Stimulated activated CD4-positive, alpha-beta T cell treated with anti-CD3 and anti-CD28 coated beads, TNF-alpha, amount 100 ng/mL, for 24 hours (primary cell): ENCODE measurements at places on chromosomes 3 and 15.
A peak's percentile ranks its signal among the peaks of the same experiment; 100 is the strongest.

- no peak for DNase-seq
Observed at GRCh38 chr15:52069559-52069958, 43.0 kb downstream of the BCL2L10 start.

DNA sequence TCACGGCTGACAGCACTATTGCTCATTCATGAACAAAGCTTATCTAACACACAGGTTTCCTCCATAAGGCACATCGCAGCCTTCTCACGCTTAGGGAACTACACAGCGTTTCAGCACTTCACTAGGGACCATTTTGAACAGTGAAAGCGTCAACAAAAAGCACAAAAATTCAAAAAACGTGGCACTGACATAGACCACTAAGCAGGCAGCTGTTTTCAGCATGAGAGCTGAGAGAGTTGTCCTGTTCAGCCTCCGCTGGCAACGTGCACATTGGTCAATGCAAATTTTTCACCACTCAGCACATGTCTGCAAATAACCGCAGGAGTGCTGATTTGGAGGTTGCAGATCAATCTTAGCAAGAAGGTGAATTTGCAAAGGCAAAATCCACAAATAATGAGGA lies 109.2 kb downstream of the LRRK1 start:
- no peak for DNase-seq

DNA sequence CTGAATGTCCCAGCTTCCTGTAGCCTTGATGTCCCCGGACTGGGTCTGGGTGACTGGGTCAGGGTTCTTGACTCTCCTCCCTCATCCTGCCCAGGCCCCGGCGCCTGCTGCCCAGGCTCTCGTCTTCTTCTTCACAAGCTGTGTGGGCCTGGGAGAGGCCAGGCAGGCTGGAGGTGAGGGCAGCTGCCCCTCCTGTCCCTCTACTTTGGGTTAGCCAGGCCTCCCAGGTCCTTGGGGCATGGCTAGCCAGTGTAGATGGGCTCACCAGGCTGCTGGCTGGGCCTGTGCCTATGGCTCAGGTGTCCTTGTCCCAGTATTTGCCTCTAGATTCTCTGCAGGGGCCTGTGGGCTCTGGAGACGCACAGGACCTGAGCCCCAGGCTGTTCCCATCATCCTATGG lies 31.8 kb downstream of the TKT start:
- DNase-seq: no peak

GRCh38 chr3:23712656-23713559 lies 92.8 kb upstream of the UBE2E1 start:
- DNase-seq: no peak

DNA sequence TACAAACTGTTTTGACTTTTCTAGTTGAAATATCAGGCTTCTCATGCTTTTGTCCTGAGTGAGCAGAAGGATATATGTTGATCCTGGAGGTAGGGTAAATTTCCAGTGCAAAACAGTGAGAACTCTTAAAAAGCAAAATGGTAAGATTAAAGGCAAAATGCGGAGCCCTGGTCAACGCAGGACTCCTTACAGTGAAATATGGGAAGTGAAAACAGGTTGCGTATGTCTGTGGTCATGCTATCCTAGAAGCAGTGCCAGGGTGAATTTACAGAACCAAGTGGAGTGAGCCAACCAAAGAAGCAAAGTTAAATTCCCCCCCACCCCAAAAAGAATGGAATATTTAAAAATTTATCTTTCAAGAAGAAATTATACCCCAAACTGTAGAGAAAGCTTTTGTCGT lies 256.4 kb downstream of the NR2F2 start:
- DNase-seq: no peak

DNA sequence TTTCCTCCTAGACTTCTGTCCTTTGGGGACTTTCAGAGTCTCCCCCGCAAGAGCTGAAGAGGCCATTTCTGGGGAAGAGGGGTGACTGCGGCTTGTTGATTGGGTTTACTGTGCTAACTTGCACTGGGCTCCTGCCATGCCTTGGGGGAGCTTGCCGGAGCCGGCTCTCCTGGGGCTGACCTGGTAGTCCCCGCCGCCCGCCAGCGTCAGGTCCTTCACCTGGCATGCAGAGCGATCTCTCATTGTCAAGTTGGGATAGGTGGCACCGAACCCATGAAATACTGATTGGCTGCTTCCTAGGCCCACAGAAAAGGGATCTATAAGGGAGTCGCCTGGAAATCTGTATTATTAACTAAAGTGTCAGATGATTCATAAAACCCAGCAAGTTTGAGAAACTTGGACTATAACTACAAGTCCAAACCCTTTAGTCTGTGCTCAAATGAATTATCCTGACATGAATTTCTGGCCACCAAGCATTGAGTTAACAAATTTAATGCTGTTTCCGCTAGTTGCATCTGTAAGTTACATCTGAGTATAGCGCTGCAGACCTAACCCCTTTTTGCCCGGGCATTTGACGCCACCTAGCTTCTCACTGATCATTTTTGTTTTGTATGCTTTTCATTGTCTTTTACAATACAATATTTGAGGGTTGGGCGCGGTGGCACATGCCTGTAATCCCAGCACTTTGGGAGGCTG lies 607 bp upstream of the IMP3 start:
- DNase-seq: no peak

DNA sequence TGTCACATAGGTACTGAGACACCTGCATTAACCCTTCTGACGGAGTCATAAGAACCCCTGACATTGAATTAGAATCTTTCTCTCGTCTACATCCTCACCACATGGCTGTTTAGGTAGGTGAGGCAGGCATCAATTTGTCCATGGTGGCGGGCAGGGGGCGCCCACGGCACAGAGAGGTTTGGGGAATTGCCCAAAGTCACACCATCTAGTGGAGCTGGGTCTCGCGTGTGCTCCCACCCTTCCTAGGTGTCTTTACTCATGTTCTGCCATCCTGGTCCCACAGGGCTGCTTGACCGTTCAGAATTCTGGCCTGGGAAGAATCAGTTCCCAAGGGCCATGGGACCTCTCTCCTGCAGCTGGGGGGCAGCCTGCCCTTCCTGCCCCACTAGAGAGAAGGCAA lies 14.7 kb upstream of the DLL4 start:
- no peak for DNase-seq

- DNase-seq: no peak
Observed at GRCh38 chr3:13750731-13751130, 129.1 kb downstream of the WNT7A start.

DNA sequence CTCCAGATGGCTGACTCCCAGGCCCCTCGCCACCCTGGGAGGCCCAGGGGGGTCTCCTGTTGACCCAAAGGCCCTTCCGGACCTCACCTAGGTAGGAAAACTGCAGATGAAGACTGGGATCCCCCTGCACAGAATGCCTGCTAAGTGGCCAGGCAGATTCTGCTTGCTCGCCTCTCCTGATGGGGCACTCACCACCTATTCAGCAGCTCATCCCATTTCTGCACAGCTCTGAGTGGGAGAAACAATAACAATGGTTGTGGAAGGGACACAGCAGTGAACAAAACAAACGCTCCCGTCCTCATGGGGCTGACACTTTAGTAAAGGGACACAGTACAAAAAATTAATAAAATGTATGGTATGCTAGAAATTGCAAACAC lies 24.9 kb upstream of the FGD5 start:
- DNase-seq: no peak

- no peak for DNase-seq
Observed at GRCh38 chr3:54366007-54366750, 243.8 kb downstream of the CACNA2D3 start.

DNA sequence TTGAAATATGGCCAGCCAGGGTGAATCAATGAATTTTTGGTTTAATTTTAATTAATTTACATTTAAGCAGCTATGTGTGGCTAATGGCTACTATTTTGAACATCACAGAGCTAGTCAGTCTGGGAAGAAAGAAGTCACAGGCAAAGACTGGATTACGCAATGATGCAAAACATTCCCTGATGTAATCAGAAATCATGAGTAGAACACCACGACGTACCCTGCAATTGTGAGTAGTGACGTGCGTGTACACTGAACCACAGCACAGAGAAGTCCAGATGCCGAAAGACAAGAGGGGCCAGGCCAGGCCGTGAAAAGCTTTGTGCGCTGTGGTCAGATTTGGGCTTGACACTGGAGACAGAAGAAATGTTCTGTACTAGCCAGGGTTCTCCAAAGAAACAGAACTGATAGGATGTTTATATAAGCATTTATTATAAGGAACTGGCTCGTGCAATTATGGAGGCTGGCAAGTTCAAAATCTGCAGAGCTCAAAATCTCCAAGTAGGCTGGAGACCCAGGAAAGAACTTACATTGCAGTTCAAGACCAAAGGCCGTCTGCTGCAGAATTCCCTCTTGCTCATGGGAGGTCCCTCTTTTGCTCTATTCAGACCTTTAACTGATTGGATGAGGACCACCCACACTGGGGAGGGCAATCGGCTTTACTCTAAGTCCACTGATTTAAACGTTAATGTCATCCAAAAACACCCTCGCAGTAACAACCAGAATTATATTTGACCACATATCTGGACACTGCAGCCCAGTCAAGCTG lies 44.6 kb downstream of the SH3BP5 start:
- DNase-seq: no peak

DNA sequence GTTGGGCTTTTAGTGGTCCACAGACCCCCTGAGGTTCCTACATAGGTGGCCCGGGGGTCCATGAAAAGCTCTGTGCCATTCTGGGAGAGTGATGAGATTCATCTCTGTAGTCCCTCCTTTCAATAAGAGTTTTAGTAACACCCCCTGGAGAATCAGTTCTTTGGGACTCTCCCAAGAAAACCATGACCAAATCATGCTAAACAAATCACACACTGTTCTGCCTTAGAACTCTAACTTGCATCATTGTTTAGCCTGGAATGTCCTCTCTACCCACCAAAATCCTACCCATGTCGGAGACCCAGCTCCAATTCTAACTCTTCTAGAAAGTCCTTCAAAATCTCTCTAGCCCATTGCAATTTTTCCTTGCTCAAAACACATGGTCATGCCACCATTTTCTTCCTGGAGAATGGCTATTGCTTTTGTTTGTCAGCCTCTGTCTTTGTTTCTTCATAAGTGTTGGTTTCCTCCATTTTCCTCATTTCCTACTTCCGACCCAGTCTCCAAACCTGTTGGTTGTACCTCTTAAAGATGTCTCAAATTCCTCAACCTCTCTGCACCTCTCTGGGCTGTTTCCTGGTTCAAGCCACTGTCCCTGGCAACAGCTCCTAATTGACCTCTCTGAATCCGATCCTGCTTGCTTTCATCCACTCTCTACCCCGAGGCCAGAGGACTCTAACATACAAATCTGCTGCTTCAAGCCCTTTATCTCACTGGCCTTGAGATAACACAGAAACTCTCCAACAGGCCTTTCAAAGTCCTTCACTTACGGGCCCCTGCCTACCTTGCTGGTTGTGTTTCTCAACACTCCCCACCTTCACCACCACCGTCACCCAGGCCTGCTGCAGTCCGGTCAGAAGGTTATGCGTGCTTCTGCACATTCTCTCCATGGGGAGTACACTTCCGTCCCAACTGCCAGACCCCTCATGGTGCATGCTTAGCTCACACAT lies 23.7 kb downstream of the CYP19A1 start:
- no peak for DNase-seq

GRCh38 chr15:75107908-75108838 lies 84.8 kb downstream of the PPCDC start:
- peak; percentile 27 for DNase-seq

DNA sequence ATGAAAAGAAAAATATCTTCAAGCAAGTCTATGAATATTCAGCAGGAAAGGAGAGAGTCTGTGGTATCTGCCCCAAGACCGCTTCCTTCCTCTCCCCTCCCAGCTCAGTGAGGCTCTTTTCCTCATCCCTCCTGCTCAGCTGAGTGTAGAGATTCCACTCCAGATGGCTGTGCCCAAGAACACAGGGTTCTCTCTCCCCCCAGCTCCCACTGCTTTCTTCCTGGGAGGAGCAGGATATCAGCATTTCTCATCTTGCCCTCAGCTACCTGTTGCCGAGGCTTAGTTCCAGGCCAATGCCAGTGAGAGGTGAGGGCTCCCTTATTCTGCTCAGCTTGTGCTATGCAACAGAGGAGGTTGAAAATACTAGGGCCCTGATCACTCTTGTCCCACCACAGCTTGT lies 211.9 kb downstream of the SV2B start:
- no peak for DNase-seq

- no peak for DNase-seq
Observed at GRCh38 chr3:31433679-31433992, 99.1 kb upstream of the STT3B start.

DNA sequence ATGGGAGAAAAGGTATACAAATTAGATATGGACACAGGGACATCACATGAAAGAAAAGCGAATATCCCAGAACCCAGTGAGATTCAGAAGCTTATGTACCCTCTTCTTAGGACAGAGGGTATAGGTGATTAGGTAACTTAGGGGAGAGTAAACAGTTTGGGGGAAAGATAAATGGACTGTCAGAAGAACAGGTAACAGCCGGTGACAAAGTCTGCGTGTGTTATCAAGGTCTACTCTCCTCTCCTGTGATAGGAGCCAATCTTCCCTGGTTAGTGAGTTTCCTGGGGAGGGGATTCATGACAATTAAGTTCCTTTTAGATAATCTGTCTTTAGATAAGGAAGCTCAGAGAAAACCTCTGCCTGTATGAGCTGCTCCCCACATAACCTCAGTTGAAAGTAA lies 30.6 kb upstream of the SNRPN start:
- DNase-seq: no peak

GRCh38 chr3:155425396-155425795 lies 131.9 kb upstream of the STRIT1 start:
- no peak for DNase-seq

GRCh38 chr3:66430876-66431275 lies 69.9 kb downstream of the LRIG1 start:
- DNase-seq: no peak

DNA sequence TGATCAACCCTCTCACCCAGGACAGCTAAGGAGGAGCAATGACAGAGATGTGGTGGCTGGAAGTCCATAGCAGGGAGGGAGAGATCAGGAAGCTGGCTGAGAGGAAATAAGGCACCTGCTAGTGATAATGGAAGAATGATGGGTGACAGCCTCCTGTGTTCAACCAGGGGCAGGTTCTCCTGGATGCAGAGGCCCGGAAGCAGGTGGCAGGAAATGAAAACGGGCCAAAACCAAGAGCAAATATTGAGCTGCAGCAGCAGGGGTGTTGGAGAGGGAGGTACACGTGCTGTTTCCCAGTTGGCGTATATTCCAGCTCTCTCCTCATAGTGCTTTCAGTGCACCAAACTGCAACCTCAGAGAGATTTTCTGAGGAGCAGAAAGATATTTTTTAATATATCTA lies 213.4 kb upstream of the TBL1XR1 start:
- DNase-seq: no peak

- no peak for DNase-seq
Observed at GRCh38 chr3:197295871-197296270, 2.5 kb downstream of the DLG1 start.

GRCh38 chr3:111325160-111325718 lies 216.8 kb upstream of the CD96 start:
- DNase-seq: no peak

- DNase-seq: peak; percentile 48
Observed at GRCh38 chr3:106609666-106610301, 741.0 kb upstream of the CBLB start.

DNA sequence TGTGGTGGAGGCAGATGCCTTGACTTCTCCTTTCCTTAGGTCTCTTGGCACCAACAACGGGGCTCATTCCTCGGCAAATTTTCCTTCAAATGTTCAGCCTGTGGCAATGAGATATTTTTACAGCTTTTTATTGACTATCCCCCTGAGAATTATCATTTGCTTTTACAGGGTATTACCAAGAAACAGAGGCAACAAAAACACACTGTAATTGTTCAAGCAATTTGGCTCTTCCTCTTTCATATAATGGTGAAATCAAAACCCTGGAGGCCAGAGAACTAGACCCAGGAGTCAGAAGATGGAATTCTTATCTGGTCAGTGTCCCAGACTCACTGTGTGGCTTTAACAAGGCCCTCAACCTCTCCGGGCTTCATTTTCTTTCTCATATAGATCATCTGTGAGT lies 40.1 kb downstream of the TRIM42 start:
- DNase-seq: no peak

GRCh38 chr15:95636107-95636506 lies 694.4 kb upstream of the NR2F2 start:
- DNase-seq: no peak
